Activated CD8-positive, alpha-beta memory T cell treated with anti-CD3 and anti-CD28 coated beads, Interleukin-2, amount 10 ng/mL, durations not matched to agents 7 days and 5 days (primary cell): ENCODE measurements at places on chromosomes 1 and 21. TPM values are rescaled to one million over a fixed set of nuclear protein-coding genes. Genes with fewer than 3 reads are reported as not detected.

The ACBD3 gene
- 20.0 TPM for total RNA-seq

The MYOM3 gene
- not detected for total RNA-seq

The PYHIN1 gene
- total RNA-seq = 57.8 TPM

The BACE2 gene
- 0.79 TPM for total RNA-seq

The SYF2 gene
- total RNA-seq = 33.0 TPM

The TCHH gene
- total RNA-seq = 0.12 TPM

The RNU1-3 gene
- total RNA-seq = 3,744 TPM

The MASP2 gene
- total RNA-seq = not detected

The C1orf94 gene
- total RNA-seq = not detected

The MSH4 gene
- 0.38 TPM for total RNA-seq

The CD5L gene
- not detected for total RNA-seq

The CD1B gene
- not detected for total RNA-seq

The MKNK1 gene
- 78.6 TPM for total RNA-seq

DNA sequence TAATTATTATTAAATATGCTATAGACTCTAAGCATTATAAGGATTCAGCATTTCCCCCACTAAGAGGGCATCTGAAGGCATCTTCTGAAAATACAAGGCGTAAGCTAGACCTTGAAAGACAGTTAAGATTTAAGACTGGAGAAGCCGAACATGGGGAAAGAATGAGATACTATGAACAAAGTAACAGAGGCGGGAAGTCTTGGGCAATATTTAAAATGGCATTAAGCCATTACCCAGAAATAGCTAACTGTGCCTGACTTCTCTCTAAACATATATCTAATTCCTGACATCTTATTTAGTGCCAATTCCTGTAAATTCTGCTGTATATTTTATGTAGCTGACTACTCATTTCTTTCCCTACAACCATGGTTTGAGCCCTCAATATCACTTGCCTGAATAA lies 20.9 kb downstream of the DPH5 start:
- H3K36me3 ChIP-seq = peaks cover 55% of the 10 kb centered on the region
- no peak overlapping the region for H3K27ac ChIP-seq
- no peak overlapping the region for H3K4me3 ChIP-seq
- H3K27me3 ChIP-seq = no peaks in the 10 kb centered on the region
- DNase-seq = no peak
- peaks cover 29% of the 10 kb centered on the region for H3K4me1 ChIP-seq

DNA sequence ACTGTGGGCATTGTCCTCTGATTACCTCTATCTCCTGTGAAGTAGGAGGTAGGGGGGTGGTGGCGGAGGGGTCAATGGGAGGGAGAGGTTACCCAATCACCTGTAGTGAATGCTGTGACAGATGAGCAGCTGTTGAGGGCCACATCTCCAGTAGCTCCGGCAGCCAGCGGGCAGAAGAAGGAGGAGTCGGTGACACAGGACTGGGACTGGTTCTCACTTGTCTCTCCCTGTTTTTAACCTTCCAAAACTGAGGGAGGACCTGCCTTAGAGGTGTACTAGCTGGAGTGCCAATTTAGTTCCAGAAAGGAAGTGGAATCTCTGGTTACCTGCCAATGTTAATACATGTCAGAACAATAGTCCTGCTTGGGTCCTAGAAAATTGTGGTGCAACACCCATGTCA lies 56.2 kb upstream of the ENAH start:
- no peak for DNase-seq
- no peaks in the 10 kb centered on the region for H3K36me3 ChIP-seq
- H3K4me3 ChIP-seq = no peak overlapping the region
- no peaks in the 10 kb centered on the region for H3K4me1 ChIP-seq

- H3K27ac ChIP-seq = no peak overlapping the region
- peaks cover 38% of the 10 kb centered on the region for H3K27me3 ChIP-seq
- no peaks in the 10 kb centered on the region for H3K36me3 ChIP-seq
- peaks cover 4% of the 10 kb centered on the region for H3K4me1 ChIP-seq
Measured at GRCh38 chr1:156885314-156885713, 8.2 kb upstream of the PEAR1 start.

- no peak overlapping the region for H3K4me3 ChIP-seq
- H3K36me3 ChIP-seq = no peaks in the 10 kb centered on the region
- H3K27ac ChIP-seq = no peak overlapping the region
- no peak for DNase-seq
Measured at GRCh38 chr21:36661511-36662309, 37.2 kb upstream of the SIM2 start.

DNA sequence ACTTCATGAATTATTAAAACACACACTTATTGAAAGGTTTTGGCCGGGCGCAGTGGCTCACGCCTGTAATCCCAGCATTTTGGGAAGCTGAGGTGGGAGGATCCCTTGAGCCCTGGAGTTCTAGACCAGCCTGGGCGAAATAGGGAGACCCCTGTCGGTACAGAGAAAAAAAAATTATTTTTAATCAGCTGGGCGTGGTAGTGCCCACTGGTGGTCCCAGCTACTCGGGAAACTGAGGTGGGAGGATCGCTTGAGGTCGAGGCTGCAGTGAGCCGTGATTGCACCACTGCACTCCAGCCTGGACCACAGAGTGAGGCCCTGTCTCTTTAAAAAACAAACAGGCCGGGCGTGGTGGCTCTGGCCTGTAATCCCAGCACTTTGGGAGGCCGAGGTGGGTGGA lies 1.7 kb downstream of the GABPB2 start:
- H3K4me1 ChIP-seq = peaks cover 26% of the 10 kb centered on the region
- H3K27ac ChIP-seq = peak overlapping the region; percentile 98

GRCh38 chr21:17730782-17731181 lies 88.4 kb downstream of the C21orf91 start:
- no peaks in the 10 kb centered on the region for H3K36me3 ChIP-seq
- no peak overlapping the region for H3K4me3 ChIP-seq
- H3K4me1 ChIP-seq = peaks cover 2% of the 10 kb centered on the region
- no peak for DNase-seq
- H3K27me3 ChIP-seq = no peaks in the 10 kb centered on the region

DNA sequence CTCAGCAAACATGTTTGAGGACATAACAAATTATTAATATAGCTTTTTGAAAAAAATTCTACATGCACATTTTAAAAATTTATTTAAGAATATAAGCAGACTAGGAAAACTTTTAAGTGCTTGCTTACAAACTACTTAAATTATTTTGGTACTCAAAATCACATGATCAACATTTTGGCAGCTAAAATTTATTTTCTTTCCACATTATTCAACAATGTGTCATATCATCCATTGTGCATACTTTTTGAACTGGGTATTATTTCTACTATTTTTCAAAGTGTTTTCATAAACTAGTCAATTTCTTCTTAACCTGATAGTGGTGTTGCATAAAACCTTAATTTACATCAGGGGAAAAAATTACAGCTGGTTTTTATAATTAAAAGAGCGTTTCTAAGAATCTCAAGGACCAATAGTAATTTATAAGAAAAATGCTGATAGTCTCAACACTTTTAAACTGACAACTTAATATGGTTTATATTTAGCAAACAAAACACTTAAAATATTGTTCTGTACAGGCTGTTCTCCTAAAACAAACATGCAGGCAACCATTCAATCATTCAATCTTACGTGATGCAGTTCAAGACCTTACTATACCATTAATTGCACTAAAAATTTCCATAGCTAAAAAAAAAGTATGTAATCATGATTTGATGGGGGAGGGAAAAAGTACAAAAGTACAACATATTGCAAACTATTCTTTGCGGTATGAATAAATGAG lies 105.0 kb downstream of the GPATCH2 start:
- no peaks in the 10 kb centered on the region for H3K27me3 ChIP-seq
- no peak overlapping the region for H3K27ac ChIP-seq
- peaks cover 3% of the 10 kb centered on the region for H3K36me3 ChIP-seq
- H3K4me1 ChIP-seq = no peaks in the 10 kb centered on the region
- no peak for DNase-seq

- H3K4me3 ChIP-seq = no peak overlapping the region
- DNase-seq = no peak
- H3K27ac ChIP-seq = no peak overlapping the region
- H3K4me1 ChIP-seq = no peaks in the 10 kb centered on the region
- peaks cover 9% of the 10 kb centered on the region for H3K27me3 ChIP-seq
Measured at GRCh38 chr1:67894981-67895735, 61.9 kb upstream of the GNG12 start.

DNA sequence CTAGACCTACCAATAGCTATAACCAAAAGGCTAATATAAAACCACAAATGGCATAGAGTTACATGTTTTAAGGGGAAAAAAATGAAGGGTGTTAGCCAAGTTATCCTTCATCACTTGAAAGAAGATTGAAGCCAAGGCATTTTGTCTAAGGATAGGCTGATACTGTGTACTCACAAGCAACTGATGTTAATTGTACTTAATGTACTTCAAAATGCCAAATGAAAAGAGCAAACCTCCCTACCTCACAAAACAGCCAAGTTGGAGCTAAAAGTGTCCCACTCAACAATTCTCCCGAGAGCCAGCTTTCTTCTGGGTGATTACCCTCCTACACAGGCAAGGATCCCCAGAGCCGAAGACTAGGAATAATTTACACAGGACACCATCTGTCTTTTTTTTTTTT lies 4.4 kb upstream of the IGSF3 start:
- no peak overlapping the region for H3K27ac ChIP-seq
- H3K27me3 ChIP-seq = peaks cover 60% of the 10 kb centered on the region
- no peak overlapping the region for H3K4me3 ChIP-seq
- H3K4me1 ChIP-seq = peaks cover 4% of the 10 kb centered on the region
- DNase-seq = no peak

DNA sequence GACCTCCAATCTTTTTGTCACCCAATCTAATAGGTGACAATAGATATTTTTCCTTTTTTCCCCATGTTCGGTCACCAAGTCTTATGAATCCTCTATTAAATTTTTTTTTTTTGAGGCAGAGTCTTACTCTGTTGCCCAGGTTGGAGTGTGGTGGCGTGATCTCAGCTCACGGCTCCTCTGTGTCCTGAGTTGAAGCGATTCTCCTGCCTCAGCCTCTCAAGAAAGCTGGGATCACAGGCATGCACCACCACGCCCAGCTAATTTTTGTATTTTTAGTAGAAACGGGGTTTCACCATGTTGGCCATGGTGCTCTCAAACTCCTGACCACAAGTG lies 42.5 kb upstream of the MTF1 start:
- H3K27ac ChIP-seq = peak overlapping the region; percentile 53
- H3K4me3 ChIP-seq = no peak overlapping the region
- DNase-seq = no peak
- H3K36me3 ChIP-seq = peaks cover 27% of the 10 kb centered on the region
- H3K4me1 ChIP-seq = peaks cover 13% of the 10 kb centered on the region

DNA sequence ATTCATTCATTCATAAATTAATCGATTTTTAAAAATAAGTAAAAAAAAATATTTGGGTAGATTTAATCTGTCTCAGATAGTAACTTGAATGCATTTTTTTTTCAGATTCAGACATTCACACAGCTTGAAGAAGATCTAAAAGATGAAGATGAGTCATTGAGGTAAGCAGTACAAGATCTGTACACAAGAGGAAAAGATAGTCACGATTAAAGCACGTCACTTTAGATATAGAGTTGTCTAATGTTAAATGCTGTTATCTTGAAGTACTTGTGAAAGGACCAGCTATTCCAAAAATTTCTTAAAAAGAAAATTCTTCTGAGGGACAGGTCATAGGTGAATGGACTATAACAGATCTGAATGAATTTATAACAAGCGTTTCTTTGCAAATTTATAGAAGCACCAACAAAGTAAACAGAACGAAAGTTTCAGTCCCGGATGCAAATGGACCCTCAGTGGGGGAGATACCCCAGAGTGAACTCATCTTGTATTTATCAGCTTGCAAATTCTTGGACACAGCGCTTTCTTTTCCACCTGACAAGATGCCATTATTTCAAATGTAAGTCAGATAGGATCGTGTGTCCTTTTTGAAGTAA lies 31.2 kb upstream of the MORC3 start:
- H3K27ac ChIP-seq = peak overlapping the region; percentile 69
- no peak for DNase-seq
- H3K27me3 ChIP-seq = no peaks in the 10 kb centered on the region
- H3K4me3 ChIP-seq = no peak overlapping the region
- H3K4me1 ChIP-seq = peaks cover 20% of the 10 kb centered on the region

DNA sequence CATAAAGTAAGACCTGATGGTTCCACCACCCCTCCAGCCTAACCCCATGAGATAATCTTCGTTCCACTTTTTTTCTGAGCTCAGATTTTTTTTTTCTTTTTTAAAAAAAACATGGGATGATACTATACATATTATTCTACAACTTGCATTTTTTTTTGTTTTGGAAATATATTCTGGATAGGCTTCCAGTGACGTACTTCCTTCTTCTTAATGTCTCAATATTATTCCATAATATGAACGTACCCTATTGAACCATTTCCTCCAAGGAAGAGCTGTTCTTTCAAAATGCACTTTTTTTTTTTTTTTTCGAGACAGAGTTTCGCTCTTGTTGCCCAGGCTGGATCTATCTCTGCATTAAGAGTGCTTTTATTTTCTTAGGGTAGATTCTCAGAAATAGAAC lies 1.5 kb downstream of the EDEM3 start:
- H3K4me1 ChIP-seq = peaks cover 37% of the 10 kb centered on the region
- H3K27me3 ChIP-seq = no peaks in the 10 kb centered on the region
- peak overlapping the region; percentile 95 for H3K4me3 ChIP-seq
- peak overlapping the region; percentile 85 for H3K27ac ChIP-seq
- no peak for DNase-seq

DNA sequence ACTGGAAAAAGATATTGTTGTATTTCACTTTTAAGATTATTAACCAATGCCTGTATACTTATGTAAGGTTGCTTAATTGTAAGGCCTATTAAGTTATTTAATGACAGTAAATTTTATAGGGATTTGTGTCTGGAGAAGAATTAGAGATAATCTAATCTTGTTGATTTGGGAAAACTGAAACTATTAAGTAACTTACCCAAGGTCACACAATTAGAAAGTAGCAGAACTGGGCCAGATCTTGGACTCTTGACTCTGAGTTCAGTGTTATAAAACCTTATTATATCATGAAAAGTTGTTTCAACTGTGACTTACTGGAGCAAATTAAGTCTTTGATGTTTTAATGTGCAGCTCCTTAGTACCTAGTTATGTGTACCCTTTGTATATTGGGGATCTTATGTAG lies 38.5 kb downstream of the CAMTA1 start:
- H3K4me1 ChIP-seq = peaks cover 21% of the 10 kb centered on the region
- peaks cover 3% of the 10 kb centered on the region for H3K36me3 ChIP-seq

DNA sequence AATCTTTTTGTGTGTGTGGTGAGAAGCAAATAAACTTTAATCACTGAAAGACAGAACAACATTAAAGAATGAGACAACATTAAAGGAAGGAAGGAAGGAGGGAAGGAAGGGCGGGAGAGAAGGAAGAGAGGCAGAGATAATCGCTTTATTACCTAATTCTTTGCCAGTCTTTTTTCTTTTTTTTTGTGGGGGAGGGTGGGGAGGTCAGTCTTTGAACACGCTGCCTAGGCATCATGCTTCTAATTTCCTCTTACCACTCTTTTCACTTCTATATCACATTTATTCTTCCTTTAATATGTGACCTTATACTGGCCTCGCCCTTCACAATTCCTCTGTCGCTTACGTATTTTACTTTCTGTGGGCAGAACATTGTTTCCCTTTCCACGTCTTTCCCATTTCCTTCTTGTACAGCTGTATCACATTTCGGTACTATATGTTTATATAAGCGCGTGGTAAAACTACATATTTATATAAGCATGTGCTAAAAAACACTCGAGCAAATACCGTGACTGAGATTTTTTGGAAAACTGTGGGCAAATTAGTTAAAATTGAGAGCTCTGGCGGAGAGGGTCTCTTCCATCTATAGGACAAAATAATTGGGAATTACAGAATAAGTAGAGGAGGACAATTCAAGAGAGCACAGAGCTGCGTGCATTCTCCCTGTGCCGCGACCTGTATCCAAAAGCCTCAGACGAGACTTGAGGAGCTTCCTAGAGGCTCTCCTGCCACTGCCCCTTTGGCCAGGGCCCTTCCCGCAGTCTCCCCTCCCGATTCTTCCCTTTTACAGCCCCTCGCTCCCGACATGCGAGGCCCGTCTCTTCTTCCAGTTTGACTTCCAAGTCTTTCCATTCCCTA lies 823 bp upstream of the PRKAA2 start:
- peaks cover 45% of the 10 kb centered on the region for H3K27me3 ChIP-seq
- no peak overlapping the region for H3K4me3 ChIP-seq
- H3K27ac ChIP-seq = no peak overlapping the region
